ENCODE measurements at places on chromosomes 4 and X.
A peak's percentile ranks its signal among the peaks of the same experiment; 100 is the strongest.

DNA sequence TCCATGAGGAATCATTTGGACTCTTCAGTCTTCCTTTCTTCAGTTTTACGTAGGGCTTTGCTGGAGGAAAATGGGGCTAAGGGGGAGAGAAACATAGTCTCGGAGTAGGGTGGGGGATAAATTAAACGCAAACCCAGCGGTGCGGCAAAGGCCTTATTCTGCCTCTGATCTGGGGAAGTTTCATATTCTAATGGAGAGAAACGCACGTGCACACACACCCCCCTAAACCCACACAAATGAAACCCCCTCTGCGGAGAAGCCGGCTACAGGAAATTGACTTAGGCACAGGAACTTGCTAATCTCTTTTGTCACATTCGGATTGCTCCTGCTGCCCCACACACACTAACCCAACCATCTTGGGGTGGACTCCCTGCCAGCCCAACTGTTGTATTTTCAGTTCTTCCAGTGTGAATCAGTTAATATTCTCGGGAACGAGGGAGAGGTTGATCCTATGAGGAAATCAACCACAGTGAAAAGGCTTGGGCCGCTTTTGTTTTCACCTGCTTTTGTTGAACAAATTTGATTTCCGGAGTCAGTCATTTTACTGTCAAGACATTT, at the start of gene RHOH:
Gene RHOH (plus strand): TSS at position 308 of the 558 bp plus-strand sequence. CDS start 46,356 bp downstream, outside the sequence.
- peak; percentile 61 for DNase-seq

- no peak for DNase-seq
Measured at GRCh38 chr4:1990348-1990645, 18.5 kb downstream of the NELFA start.

DNA sequence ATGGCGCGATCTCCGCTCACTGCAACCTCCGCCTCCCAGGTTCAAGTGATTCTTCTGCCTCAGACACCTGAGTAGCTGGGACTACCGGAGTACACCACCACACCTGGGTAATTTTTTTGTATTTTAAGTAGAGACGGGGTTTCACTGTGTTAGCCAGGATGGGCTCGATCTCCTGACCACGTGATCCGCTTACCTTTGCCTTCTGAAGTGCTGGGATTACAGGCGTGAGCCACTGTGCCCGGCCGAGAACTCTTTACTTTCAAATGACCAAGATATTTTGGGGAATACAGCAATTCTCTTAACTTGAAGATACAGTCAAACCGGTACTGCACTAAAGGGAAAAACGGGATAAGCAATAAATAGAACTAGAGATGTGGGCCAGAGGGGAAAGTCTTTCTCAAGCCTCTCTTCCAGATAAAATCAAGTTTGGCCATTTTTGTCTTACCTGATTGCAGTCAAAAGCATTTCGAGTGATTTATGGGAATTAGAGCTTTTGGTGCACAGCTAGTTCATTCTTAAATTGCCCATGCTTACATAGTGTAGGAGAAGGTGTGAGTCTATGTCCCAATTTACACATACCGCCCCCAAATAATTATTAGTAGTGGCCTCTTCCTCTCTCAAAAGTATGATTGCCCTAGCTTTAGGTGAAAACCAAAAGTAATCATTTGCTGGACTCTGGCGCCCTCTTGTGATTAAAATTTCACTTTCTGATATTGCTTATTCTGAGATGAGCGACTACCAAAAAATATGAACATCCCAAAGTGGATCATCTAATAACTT, 53.2 kb upstream of the ABCG2 start:
- peak; percentile 19 for DNase-seq

GRCh38 chr4:172480471-172480870, 667.3 kb downstream of the GALNTL6 start:
- DNase-seq = no peak

DNA sequence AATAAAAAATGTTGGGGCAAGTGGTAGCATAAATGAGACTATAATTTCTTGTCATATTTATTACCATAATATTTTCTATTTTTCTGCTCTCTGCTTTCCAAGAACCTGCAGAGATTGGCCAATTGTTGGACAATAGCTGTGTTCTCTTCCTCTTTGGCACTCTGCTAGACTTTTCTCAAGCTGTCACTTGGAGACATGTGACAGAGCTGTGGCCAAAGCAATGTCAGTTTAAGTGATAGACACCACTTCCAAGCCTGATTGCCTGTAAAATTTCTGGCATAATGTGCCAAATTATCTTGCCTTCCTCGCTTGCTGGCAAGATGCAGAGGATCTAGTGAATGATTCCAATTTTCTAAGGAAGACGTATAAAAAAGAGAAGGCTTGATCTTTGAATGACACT, 162.2 kb upstream of the NDST4 start:
- no peak for DNase-seq

GRCh38 chr4:26916195-26916594, 55.6 kb downstream of the STIM2 start:
- DNase-seq = no peak

GRCh38 chrX:45840411-45840950, 639.8 kb upstream of the DIPK2B start:
- DNase-seq = no peak

GRCh38 chr4:37890801-37891259, at the start of gene TBC1D1:
Gene TBC1D1 (plus strand): TSS chr4:37891084. CDS start chr4:37902096, 11,012 bp downstream.
- DNase-seq = peak; percentile 4

- DNase-seq = no peak
Measured at GRCh38 chrX:16304751-16305150, 137.5 kb downstream of the MAGEB17 start.

GRCh38 chrX:141133272-141133671, 43.7 kb downstream of the LDOC1 start:
- no peak for DNase-seq

- DNase-seq = no peak
Measured at GRCh38 chr4:158858410-158859199, 89.8 kb downstream of the FNIP2 start.

GRCh38 chr4:152325831-152326230, 210.1 kb downstream of the FBXW7 start:
- no peak for DNase-seq

DNA sequence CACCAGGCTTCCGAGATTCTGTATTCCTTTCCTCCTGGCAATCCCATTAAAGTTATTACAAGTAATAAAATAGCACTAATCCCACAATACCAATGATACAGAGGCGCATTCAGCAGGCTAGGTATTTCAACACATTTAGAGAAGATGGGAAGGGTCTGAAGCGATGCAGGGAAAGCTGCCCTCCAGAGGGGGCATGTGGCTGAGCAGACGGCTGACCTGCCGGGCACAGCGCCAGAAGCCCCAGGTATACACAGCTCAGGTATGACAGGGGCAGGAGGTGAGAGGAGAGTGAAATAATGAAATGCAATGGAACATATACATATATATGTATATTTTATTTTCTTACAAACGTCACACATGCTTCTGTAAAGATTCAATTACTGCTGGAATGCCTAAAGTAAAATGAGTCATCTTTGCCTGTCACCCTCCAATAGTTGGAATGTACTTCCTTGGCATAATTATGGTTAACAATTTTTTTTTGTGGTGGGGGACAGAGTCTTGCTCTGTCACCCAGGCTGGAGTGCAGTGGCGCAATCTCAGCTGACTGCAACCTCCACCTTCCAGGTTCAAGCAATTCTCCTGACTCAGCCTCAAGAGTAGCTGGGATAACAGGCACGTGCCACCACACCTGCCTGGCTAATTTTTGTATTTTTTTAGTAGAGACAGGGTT, 21.3 kb upstream of the CDKN2AIP start:
- DNase-seq = no peak

DNA sequence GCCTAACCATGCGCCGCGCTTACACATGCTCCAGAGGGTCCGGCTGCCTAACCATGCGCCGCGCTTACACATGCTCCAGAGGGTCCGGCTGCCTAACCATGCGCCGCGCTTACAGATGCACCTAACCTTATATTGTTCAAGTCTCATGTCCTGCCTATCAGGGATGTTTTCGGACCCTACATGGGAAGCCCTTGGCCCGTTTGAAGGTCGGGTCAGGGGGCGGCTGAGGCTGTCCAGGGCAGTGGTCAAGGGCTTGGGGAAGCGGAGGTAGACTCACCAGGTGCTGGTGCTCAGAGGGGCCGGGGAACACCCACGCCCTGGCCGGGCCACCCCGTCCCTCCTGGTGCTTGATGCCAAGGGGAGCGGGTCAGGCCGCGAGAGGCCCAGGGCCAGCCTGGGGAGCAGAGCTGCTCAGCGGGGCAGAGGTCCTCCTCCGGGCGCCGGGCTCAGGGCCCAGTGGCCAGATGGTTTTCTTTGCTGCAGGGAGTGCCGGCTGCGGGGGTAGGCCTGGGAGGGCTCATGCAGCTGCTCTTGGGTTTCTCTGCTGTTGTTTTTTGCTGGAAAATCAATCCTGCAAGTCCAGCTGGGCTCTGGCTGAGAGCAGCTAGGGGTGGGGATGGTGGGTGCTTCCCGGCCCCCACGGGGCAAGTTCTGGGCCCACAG, 35.4 kb upstream of the SPON2 start:
- DNase-seq = no peak

DNA sequence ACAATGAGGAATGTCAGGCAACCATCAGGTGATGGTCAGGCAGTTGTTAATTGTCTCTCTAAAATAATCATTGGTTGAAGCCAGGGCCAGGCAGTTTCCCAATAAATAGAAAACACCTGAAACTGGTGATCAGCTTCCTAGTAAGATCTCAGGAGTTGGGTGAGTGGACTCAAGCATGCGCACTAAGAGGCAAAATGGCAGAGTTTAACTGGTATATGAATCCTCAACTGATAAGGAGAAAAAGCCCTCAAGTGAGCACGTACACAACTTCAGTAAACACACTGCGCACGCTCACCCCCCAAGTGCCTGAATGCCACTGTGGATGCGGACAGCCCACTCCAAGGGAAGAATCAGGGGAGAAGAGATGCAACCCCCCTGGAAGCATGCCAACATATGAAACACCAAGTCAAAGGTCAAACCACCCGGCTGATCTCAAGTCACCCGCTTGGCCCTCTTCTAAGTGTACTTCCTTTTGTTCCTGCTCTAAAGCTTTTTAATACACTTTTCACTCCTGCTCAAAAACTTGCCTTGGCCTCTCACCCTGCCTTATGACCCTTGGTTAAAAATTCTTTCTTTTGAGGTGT, 39.9 kb downstream of the LNX1 start:
- no peak for DNase-seq

DNA sequence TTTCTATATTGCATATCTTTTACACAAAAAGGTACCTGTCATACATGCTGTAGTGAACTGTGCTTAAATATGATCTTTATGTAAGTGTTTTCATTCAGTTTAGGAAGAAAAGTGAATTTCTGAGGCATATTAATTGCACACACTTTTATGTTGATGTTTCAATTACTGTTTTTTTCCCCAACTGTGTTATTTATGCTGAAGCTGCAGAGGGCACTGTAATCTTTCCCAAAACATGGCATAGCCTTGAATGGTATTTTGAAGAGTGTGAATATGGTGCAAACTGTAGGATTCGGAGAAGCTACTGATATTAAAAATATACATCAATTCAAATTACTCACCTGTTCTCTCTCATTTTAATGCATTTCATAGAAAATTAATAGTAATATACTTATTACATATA, 6.0 kb upstream of the CENPE start:
- DNase-seq = no peak

- DNase-seq = no peak
Measured at GRCh38 chrX:53269536-53270107, 11.8 kb downstream of the IQSEC2 start.

DNA sequence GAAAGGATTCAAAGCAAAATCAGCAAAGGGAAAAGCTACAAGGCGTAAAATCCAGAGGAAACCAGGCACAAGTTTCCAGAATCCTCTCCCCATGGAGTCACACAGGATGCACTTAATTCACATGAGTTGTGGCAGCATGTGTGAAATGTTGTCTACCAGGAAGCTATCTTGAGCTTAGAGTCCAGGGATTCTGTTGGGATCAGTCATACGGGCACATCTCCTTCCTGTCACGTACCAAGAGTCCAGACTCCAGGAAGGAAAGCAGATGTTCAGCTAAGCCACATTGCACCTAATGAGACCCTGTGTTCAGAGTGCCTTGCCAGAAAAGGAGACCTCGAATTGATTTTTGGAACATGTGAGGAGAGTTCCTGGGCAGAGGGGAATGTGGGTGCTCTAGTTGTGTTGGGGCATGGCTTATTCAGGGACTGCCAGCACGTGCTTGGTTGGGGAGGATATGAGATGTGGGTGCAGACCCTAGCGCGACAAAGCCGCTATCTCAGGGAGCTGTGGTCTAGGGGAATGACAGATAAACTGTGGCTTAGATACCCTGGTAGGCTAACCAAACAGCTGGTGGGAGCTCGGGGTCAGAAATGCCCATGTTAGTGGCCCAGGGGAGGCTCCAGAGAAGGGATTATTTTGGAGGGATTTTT, 70.0 kb downstream of the EVC start:
- DNase-seq = no peak

GRCh38 chr4:113311047-113311446, 261.6 kb downstream of the ANK2 start:
- DNase-seq = no peak

DNA sequence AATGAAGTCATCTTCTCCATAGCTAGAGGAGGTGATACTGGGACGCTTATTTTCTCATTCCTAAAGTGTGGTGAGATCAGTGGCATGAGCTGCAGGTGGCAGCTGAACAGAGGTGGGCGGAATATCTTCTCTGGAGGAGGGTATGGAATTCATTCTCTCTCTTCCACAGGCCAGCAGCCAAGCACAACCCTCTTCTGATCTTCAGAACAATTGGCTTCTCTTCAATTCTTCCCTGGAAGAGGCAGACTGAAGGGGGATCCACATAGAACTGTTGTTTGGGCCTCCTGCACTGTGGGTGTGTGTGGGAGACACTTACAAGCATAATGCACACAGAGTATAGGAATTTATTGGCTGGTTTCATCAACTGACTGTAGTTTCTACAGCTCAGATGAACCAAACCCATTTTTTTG, 180.4 kb upstream of the RASGEF1B start:
- no peak for DNase-seq

DNA sequence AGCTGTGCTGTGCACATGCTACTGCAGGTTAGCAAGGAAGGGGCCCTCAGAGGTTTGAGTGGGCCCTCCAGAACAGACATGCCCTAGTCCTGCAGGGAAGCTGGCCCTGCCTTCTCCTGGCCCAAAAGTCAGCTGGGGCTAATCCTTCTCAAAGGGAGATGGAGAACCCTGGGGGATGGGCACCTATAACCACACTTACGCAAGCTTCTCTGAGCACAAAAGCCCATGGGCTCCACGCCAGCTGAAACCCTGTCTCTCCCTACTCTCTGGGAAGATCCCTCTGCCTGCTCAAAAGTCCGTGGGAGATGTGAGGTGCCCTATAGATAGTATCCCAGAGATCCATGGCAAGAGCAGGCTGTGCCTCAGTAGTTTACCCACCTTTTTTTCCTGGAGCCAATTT, 58.9 kb upstream of the DKK2 start:
- no peak for DNase-seq

GRCh38 chr4:54754394-54754793, 96.6 kb downstream of the KIT start:
- DNase-seq = no peak
